ENCODE measurements at places on chromosomes 4 and X.
A peak's percentile ranks its signal among the peaks of the same experiment; 100 is the strongest.

DNA sequence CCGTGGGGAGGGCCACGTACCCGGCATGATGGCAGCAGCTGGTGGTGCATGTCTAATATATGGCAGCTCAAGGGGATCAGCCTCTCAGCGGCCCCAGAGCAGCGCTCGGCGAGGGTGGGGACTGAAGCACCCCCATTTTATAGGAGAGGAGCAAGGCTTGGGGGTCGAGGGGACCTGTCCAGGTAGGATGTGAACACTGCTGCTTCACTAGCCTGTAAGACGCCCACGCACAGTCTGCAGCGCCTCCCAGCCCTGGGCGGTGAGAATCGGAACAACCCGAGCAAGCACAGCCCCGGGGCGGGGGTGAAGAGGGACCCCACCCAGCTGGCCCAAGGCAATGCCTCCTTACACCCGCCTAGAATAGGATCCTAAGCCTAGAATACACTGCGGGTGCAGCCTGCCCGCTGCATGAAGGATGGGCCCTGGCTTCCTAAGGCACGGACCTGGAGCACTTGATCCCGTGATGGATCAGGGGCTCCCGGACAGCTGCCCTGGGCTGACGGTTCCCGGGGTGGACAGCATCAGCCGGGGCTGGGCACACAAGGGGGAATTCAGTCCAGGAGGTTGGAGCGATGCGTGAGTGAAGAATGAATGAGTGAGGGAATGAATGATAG, 17.6 kb downstream of the ADRA2C start:
- DNase-seq: no peak

DNA sequence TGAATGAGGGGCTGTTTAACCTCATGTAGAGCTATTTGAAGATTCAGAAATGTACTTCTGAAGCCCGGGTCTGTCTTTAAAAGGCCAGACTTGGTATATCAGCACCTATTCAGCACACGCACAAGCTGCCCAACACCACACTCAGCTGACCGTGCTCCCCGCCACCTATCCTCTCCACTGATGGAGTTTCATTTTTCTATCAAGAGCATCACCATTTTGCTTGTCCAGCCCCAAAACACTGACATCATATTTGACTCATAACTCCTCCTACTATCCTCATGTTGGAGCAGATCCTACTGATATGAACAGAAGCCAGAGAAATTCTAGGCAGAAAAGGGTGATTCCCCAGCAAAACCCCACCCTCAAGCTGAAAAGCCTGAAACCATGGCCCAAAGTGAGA, 100.3 kb downstream of the SORBS2 start:
- no peak for DNase-seq

- no peak for DNase-seq
These were observed 73.1 kb upstream of the EPGN start for GRCh38 chr4:74235135-74235534.

DNA sequence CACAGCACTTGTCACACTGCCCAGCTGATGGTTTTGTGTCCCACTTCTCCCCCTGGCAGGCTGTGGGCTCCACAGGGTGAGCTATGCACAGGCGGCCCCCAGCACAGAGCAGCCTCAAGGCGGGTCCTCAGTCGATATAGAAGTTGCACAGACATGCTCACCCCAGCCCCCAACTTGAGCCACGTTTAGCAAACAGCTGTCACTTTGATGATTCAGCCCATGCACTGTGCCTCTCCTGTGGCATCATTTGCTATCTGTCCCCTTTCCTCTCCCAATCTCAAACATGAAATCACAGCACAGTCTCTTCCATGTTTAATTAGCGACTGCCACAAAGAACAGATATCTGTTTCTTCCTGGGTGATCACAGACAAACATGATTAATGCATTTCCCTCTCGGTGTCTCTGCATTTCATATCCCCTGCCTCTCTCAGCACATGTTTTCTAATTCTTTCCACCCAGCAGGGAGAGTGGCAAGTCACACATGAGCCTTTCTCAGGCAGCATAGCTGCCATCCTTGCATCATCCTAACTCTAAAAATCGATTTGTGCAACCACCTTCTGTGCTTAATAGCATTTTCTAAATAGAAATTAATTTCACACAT, 204.9 kb downstream of the EVC2 start:
- DNase-seq: no peak

DNA sequence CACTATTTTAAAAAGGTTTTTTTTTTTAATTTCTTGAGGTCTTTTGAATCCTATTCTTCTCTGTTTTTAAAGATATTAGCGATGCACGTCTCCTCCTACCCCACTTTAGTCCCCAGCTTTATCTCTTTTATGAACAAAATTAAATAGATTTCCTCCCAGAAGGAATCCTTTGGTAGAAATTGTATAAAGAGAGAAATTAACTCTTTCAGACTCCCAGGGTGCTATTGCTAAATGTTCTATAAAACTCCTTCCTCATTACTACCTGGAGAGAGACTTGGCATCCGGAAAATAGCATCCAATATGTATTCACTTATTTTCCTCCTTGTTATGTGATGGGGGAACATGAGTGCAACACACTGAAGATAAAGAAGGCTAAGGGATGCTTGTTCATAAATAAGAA, 16.5 kb upstream of the PACRGL start:
- peak; percentile 28 for DNase-seq

GRCh38 chr4:90946945-90947344, 819.8 kb downstream of the CCSER1 start:
- no peak for DNase-seq

- peak; percentile 24 for DNase-seq
These were observed 143.5 kb upstream of the PBDC1 start for GRCh38 chrX:76029385-76029784.

- no peak for DNase-seq
These were observed 32.1 kb upstream of the PAQR3 start for GRCh38 chr4:78971326-78971725.

DNA sequence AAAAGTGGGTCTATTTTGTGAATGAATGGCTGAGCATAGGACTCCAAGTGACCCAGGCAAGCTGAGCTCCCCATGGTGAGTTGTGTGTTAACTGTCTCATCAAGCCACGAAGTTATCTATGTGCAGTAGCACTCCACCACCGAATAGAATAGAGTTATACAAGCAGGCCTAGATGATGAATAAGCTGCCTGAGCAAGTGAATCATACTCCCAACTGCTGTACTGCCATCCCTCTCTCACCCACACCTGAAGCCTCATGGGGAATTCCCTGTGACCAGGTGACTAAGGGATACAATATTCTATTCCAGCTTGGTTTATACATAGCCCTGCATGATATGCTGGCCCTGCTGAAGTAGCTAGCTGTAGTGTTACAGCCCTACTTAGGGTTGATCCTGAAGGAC, 38.7 kb downstream of the KDM5C start:
- no peak for DNase-seq

DNA sequence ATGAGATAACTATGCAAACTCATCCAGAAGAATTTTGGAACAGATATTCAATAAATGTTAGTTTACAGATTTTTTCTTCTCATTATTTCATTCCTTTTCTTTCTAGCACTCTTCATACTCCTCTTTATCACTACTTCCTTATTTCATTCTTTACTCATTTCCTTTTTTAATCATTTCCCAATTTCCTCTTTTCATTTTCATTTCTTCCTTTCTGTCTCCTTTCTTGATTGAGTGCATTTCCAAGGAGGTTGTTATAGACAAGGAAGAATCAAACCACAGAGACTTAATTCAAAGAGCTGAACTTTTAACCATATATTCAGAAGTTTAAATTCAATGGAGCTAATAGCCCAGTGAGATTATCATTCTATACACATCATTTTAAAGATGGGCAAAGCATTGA, 600.7 kb downstream of the ARAP2 start:
- DNase-seq: no peak

GRCh38 chrX:46713672-46714490, 45.0 kb downstream of the SLC9A7 start:
- DNase-seq: no peak

DNA sequence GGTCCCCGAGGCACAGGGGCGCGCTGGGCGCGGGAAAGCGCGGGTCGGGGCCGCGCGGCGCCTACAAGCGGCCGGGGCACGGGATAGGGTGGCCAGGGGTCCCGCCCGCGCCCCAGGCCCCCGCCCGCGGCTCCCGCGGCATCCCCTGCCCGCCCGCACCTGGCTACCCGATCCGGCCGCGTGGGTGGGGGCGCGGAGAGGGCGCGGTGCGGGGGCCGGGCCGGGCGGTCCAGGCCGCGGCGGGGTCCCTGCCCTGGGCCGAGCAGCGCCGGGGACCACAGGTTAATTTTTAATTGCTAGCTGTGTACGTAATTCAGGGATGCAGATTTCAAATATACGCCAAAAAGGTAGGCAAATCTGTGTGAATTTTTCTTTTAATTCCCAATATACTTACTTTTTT, 44.3 kb upstream of the FAM47C start:
- no peak for DNase-seq

DNA sequence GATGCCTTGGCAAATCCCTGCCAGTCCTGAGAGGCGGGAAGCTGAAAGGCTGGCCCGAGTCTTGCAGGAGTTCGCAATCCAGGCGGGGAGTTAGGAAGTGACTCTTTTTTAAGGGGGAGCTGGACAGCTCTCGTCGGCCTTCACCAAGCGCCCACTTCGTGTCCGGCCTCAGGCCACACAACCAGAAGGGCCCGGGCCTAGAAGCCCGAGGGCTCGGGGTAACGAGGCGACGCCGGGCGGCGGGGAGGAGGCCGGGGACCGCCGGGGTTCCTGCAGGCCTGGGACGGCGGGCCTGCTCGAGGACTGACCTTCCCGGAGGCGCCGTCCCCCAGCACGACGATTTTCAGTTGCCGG, 395 bp downstream of the RAB28 start:
- DNase-seq: peak; percentile 54

DNA sequence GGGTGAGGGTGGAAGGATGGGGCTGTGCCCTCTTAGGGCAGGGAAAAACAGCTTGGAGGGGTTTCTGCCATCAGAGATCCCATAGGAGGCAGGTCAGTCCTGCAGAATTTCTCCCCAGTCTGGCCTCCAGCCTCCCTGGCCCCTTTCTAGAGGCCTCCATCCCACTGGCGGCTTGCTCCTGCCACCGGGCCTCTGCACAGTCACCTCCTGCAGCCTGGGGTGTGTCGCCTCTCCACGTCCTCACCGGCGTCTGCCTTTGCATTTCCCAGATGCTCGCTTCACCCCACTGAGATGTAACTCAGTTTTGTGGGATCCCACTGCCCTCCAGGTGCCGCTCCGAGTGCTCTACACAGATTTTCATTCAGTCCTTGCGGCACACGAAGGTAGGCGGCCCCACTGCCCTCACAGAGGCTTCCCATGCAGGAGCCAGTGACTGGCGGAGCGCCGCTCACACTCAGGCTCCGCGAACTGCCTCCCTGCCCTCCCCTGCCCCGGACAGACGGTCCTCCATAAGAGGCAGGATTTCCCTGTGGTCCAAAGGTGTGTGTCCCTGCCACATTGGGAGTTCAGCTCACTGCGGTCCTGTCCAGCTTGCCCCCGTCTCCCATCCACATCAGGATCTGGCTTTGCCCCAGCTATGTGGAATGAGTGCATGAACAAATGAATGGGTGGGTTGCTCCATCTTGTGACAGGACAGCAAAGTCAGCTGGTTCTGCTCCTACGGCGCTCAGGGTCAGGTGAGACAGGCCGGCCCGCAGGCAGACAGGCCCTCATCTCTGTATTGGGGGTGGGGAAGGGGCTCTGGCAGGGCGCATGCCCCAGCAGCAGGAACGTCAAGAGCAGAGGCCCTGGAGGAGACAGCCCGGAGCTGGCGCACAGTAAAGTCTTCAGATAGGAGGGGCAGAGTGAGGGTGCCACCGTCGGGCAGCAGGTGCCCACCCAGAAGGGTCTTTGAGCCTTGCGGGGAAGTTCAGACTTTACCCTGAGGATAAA, 2.7 kb upstream of the TMEM271 start:
- DNase-seq: no peak

DNA sequence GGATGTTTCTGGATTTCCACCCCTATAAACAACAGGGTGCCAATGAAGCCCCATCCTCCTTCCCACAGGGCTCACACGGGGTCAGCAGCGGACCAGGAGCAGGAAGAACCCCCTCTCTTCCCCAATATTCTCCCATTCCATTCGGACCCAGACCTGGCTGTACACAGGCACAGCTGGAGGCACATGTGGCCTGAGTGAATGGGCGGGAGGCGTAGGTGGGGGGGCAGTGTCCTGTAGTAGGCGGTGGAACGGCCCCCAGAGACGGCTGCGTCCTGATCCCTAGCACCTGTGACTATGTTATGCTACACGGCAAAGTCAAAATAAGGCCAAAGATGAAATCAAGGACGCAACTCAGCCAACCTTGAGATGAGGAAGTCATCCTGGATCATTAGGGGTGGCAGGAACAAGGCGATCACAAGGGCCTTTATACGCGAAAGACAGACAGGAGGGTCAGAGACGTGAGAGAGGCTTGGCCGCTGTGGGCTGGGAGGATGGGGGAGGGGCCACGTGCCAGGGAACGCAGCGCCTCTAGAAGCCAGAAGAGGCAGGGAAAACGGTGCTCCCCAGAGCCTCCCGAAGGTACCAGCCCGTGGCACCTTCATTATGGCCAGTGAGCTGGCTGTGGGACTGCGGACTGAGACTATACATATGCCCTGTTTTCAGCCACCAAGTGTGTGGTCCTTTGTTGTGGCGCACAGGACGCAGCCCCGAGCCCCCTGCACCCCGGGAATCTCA, 75.6 kb downstream of the WFS1 start:
- DNase-seq: no peak

DNA sequence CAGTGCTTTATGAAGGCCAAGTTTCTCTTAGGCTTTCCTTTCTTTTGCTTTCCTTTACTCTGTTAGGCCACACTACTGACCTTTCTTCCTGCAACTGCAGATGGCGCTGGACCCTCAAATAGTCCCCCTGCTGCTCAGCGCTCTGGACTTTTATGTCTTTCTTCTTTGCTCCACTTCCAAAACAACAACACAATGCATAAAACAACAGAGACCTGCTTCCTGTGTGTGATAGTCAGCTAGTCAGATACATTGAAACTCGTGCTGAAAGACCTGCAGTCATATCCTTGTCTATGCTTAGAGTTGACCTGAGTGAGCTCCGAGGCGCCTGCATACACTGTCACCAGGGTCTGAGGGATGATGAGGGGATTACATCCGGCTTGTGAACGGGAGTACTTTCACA, 108.9 kb upstream of the TEX13D start:
- DNase-seq: no peak

GRCh38 chr4:164779811-164780216, 25.9 kb downstream of the SMIM31 start:
- peak; percentile 13 for DNase-seq

DNA sequence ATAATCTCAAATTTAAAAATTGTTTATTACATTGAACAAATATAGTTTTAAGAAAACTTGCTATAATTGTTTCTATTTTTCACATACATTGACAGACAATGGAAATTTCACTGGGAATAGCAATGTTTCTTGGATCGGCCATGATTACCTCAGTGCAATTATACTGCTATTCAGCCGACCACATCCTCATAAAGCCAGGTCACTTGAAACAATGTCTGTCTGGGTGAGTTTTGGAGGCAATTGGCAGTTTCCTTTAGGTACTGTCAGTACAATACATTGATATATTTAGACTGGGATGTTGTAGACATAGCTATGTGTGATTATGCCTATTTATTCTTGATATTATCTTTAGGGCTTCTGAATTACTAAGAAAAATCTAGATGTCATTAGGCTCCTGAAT, 89.5 kb upstream of the VEGFC start:
- no peak for DNase-seq

DNA sequence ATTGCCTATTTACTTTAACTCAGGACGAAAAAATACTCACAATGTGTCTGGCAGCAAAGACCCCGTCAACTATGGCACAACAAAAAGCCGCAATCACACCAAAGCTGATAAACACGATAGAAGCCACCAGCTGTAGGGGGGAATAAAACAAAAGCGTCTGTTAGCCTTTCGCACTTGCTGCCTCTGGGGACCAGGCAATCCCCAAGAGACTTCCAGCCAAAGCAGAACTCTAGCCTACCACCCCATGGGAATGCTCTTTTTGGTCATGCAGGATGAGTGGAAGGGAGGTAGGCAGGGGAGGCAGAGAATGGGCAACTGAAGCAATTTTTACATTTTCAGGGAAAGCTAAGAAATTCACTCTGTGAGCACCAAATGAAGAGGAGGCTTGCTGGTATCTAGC, 20.1 kb downstream of the TMEM255A start:
- DNase-seq: no peak
